ENCODE measurements at places on chromosomes 3 and 15.

GRCh38 chr15:38868326-38869114, 303.9 kb upstream of the RASGRP1 start:
- DNase-seq, result no peak

- DNase-seq, result no peak
Observed at GRCh38 chr15:81294516-81294880, 29.4 kb downstream of the STARD5 start.

- no peak for DNase-seq
Observed at GRCh38 chr3:12399226-12399625, 85.1 kb upstream of the TSEN2 start.

- no peak for DNase-seq
Observed at GRCh38 chr3:148748283-148748682, 50.6 kb downstream of the AGTR1 start.

All from activated CD8-positive, alpha-beta memory T cell treated with anti-CD3 and anti-CD28 coated beads for 1 hour (primary cell).